ENCODE measurements at places on chromosomes 5 and 9.

DNA sequence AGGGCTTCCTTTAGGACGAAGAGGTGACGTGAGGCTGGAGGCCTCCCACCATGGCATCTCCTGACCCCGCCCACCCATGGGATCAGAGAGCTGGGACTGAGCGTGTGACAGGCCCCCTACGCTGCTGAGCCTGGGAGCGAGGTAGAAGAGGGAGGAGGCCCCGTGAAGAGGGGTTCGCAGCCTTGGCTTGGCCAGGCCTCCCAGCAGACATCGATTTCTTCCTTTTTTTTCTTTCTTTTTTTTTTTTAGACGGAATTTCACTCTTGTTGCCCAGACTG lies 39.5 kb downstream of the PTGES start:
- DNase-seq = no peak

- DNase-seq = no peak
These were observed 2.4 kb downstream of the PRR16 start for GRCh38 chr5:120466341-120467006.

- no peak for DNase-seq
These were observed 55.9 kb downstream of the CDK5RAP2 start for GRCh38 chr9:120524038-120524437.

GRCh38 chr5:51024263-51024662 lies 357.8 kb downstream of the PARP8 start:
- DNase-seq = no peak

- DNase-seq = no peak
These were observed 180.0 kb upstream of the KLF9 start for GRCh38 chr9:70594386-70594944.

DNA sequence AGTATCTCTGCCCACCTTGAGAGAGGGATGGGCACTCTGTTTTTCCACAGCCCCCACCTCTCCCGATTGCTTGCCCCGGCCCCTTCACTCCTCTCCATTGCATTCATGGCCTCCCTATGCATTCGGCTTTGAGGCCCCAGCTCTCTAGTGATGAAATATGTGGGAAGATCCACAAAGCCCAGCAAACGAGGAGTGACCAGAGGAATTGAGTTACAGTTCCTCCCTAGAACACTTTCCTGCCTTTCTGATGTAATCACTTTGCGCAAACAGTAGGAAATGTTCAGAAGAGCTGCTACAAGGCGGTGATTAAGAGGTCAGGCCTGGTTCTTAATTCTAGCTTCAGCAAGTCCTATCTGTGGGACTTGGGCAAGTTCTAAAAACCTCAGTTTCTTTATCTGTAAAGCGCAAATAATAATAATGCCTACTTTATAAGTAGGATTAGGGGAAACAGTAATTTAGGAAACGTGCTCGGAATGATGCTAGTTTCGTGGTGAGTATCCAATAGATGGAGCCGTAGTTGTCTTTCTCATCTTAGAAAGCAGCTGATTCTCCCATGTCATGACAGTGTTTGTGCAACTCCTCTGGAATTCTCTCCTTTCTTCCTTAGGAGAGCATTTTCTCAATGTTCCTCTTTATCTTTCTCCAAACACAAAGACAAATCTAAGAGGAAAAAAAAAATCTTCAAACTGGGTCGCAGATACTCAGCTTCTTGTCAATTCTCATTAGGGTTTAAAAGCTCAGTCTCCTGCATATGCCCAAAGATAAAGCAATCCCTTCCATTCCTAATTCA lies 99.5 kb upstream of the MSX2 start:
- no peak for DNase-seq

GRCh38 chr9:82353631-82354278 lies 365.2 kb downstream of the SPATA31D1 start:
- DNase-seq = no peak

DNA sequence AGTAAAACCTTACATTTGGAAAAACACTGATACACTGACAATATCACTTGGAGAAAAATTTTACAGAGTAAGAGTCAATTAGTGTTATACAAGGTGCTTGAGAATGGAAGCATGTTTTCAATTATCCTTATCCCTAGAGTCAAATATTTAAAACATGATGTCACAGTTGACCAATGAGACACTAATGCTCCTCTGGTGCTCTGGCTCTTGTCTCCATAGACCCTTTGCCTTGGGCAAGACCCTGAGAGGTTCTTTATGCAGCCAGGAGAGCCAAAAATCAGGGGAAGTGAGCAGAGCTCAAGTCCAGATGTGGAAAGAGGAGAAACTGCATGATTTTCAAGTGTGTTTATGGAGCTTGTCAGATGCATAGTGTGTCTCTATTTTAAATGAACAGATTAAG lies 153.9 kb downstream of the MARCHF11 start:
- no peak for DNase-seq

GRCh38 chr5:176772271-176773210 lies 37.8 kb upstream of the UNC5A start:
- DNase-seq = no peak

DNA sequence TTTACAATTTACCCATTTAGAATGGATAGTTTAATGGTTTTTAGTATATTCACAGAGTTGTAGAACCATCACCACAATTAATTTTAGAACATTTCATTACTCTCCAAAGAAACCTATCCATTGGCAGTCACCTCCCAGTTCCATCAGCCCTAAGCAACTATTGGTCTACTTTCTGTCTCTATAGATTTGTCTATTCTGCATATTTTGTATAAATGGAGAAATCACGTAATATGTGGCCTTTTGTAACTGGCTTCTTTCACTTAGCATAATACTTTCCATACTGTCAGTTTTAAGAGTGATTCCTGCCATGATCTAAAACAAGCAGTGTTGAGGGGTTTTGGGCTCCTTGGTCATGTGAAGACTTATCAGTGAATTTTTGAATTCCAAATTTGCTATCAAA lies 12.7 kb downstream of the OCLN start:
- no peak for DNase-seq

DNA sequence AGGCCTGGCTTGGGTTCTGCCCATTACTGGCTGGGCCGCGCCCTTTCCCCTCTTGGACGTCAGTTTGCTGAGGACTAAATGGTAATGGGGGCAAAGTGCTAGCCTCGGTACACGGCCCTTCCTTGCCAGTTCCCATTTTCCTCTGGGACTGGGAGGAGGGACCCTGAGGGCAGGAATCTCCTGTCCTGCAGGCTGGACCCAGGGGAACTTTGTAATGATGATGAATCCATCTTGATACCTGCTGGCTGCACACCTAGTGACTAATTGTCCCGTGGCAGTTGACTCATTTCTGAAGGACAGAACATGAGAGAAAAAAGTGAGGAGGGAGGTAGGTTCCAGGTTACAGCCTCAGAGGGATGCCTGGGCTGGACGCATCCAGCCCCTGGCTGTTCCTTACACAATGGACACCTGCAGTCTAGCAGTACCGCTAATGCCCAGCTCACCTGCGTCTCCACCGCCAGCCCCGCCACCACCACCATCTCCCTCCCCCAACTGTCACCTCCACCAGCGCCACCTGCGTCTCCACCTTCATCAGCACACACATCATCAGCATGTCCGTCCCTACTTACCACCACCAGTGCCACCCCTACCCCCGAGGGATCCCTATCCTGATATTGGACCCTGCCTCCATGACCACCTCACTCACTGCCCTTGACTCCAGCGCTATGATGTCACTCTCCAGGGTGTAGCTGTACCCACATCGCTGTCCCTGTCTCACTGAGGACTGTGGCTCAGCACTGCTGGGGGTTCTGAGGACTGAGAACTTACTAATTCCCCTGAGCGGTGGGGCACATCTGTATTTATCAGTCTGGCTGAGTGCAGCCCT lies 4.3 kb downstream of the CDHR2 start:
- DNase-seq = no peak

DNA sequence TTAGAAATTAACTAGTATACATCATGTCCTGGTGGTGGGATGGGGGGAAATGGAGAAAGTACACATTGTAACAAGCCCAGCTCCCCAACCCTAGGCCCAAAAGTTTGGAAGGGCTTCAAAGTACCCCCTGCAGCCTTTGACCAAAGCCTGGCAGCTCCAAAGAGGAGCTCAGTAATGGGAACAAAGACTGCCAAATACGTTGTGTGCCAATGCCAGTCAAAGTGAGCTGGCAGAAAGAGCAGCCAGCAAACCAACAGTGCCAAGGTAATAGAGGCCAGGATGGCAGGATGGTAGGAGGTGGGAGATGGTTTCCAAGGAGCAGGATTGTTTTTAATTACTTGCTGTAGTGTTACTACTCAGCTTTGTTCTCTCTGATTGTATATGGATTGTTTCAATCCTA lies 248.3 kb downstream of the COX7C start:
- no peak for DNase-seq

DNA sequence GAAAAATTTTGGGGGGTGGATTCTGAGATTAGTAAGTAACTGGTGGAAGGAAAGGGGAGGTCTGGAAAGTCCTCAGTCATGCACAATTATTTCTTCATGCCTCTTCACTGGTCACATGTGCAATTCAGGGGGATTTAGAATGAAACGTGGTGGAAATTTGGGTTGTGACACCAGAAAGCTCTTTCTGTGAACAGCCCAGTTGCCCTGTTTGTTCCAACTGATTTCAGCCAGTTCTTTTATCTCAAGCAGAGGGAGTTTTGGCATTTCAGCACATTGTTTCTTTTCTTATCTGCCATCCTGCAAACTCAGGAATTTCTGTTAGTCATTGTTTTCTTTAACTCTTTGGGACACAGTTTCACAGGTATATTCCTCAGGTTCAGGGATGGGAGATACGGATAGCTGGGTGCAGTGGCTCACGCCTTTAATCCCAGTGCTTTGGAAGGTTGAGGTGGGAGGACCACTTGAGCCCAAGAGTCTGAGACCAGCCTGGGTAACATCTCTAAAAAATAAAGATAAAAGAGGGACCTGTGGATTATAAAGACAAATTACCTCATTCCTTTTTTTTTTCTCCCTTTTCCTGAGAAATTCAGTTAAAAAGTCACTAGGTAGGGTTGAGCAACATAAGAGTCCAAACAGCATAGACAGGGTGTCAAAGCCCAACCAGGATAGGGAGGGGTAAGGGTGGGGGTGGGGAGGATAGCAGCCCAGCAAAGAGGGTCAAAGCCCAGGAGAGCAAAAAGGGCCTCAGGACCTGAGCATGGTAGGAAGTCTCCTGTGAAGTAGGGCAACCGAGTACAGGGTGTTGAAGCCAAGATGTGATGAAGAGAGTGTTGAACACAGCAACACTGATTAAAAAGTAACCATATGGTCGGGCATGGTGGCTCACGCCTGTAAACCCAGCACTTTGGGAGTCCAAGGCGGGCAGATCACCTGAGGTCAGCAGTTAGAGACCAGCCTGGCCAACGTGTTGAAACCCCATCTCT lies 5.4 kb upstream of the B4GALT1 start:
- DNase-seq = no peak

DNA sequence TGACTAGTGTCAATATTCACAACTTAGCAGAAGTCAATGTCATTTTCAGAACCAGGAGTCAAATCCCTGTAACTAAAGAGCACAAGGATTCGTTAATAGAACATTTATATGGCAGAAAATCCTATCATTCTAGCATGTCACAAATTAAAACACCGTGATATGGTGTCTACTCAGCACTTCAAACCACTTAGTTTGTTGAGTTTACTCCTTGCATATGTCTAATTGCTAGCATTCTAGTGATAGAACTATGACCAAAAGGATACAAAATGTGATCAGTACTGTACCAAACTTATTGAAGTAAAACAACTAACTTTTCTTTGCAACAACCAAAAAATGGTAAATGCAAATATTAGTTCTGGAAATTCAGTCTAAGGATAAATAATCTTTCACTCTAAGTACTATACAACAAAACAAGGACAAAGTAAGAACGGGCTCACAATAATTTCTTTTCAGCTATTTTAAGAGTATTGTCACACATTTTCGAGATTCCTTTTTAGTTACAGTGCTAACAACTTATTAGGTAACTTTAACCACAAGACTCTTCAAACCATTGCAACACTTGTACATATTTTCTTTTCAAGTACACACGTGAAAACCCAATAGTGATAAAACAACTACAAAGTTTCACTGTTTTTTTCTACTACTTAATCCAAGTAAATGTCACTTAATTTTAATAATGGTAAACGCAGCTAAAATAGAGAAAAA lies 845.2 kb upstream of the CDH10 start:
- no peak for DNase-seq

DNA sequence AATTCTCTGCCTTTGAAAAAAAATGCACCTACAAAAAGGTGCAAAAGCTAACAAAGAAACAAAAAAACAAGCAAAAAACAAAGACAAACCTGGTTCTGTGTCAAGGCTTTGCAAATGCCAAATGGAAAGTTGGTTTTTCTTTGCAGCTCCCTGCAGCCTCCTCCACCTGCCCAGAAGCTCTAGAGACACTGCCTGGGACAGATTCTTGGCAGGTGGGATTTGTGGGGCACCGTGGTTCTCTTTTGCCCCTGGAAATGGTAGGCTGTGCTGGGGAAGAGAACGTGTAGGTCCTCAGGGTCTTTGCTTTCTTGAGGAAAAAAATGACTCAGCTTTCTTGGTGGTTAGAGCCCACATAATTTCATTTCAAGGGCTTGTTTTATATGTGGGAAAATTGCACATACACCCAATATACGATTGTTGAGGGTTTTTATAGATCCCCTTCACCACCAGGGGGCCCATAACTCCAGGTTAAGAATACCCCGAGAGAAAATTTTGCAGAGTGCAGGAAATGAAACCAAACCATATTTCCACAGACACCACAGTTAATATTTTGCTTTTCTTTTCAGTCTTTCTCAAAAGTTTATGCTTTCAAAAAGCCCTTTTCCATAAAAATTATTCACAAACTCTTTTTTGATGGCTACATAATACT lies 58.7 kb downstream of the NXNL2 start:
- peak; percentile 59 for DNase-seq

DNA sequence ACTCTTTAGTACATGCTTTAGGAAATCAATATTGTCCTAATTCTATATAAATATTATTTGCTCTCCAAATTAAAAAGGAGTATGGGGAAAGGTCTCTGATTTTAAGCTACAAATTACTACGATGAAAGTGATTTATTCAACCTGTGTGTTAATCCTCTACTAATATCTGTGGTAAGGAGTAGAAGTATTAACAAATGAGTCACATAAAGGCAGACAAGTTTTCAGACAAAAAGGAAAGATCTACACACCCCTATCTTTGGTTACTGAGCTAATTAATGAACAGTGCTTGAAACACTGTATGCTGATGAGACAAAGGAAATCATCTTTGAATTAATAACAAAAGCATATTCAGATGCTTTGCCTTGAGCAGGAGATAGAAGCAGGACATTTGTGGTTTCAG lies 15.9 kb downstream of the LOX start:
- no peak for DNase-seq

GRCh38 chr5:9468060-9468388 lies 77.9 kb downstream of the SEMA5A start:
- DNase-seq = peak; percentile 93

DNA sequence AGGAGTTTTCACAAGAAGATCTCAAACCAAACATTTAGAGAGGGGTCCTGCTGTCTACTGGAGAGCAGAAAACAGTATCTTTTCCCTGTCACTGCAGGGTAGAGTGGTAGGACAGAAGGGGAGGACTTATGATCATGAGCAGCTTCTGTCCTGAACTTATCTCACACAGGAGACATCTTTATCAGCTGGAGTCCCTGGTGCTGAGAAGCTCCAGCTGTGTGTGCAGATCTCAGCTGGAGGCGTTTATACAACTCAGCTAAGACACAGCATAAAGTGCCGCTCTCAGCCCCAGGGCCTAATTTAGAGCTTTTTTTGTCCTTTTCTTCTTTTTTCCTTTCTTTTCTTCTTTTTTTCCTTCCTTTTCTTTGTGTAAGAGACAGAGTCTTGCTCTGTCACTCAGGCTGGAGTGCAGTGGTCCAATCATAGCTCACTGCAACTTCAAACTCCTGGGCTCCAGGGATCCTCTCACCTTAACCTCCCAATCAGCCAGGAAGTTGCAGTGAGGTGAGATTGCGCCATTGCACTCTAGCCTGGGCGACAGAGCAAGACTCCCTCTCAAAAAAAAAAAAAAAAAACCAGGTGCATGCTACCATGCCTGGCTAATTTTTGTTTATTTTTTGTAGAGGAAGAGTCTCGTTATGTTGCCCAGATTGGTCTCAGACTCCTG lies 31.9 kb downstream of the CCDC125 start:
- DNase-seq = no peak

Data from stromal cell of bone marrow (primary cell).